ENCODE measurements at places on chromosomes 1 and 21.

DNA sequence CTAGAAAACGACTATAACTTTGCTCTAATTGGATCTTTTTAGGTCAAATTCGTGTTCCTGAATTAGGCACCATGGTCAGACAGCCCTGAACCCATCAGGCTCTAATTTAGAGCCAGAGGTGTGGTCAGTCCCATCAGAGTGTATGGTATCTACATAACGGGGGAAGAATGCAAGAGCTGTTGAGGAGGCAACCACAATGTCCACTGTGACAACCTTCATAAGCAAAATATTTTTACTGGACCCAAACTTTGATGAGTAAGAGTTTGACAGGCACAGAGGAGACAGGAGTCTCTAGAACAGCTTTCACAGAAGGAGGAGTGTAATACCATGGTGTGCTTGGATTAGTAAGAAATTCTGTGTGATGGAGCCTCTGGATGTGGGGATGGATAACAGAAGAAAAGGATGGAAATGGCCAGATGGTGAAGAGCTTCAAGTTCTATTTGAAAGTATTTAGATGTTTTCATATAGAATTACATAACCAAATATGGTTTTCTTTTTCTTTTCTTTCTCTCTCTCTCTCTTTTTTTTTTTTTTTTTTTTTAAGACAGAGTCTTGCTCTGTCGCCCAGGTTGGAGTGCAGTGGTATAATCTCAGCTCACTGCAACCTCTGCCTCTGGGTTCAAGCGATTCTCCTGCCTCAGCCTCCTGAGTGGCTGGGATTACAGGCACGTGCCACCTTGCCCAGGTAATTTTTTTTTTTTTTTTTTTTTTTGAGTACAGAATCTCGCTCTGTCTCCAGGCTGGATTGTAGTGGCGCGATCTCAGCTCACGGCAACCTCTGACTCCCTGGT is 24.9 kb downstream of the UBE2U start:
- DNase-seq = no peak

DNA sequence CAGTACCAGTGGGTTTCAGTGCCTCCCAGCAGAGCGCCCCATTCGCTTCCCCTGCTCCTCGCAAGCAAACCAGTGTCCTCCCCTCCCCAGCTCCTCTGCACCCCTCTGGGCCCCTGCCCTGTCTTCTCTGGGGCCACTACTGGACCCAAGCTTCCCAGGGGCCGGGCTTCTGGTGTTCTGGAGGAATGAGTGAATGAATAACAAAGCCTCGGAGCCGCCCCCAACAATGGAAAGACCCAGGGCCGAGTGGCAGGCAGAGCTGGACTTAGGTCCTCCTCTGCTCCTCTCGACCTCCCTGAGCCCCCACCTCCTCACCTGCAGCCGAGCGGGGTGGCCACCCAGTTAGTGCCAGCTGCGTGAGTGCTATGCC is 37.6 kb downstream of the MATN1 start:
- no peak for DNase-seq

DNA sequence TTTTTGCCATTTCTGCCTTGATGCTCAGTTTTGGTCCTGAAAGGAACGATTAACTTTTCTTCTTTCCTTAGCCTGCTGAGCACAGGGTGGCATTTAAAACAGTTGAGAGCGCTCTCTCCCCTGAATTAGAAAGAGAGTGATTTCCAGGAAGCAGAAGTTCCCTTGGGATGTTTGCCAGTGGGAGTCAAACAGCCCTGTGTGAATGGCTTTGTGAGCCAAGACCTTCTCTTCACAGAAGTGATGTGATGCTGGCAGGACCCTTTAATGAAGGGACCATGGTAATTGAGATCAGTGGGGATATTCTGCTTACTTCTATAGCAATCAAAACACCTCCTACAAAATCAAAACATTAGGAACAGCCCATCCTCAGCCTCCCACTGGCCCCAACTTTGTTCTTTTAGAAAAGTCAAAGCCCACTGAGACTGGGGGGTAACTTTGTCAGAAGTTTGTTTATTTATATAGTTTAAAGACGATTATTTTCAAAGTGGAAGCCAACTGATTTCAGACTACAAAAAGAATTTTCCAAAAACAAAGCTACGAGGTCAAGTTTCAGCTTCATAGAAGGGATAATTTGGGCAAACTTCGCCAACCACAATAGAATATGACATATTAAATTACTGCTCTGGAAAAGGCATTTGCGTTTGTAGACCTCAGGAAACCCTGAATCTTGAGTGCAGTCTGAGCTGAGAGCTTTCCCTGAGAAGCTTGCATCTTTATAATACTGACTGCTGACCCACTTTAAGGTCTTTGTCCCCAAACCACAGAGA is 122.7 kb downstream of the GABPA start:
- DNase-seq = no peak

GRCh38 chr1:77831566-77831965 is 52.1 kb downstream of the MIGA1 start:
- no peak for DNase-seq

GRCh38 chr1:180498594-180498993 is 3.8 kb downstream of the ACBD6 start:
- DNase-seq = no peak

- no peak for DNase-seq
These were observed 6.3 kb upstream of the LYST start for GRCh38 chr1:235873045-235873444.

GRCh38 chr1:24875991-24876506 is 54.0 kb downstream of the RUNX3 start:
- DNase-seq = no peak

GRCh38 chr1:208344202-208344857 is 100.1 kb upstream of the PLXNA2 start:
- no peak for DNase-seq

DNA sequence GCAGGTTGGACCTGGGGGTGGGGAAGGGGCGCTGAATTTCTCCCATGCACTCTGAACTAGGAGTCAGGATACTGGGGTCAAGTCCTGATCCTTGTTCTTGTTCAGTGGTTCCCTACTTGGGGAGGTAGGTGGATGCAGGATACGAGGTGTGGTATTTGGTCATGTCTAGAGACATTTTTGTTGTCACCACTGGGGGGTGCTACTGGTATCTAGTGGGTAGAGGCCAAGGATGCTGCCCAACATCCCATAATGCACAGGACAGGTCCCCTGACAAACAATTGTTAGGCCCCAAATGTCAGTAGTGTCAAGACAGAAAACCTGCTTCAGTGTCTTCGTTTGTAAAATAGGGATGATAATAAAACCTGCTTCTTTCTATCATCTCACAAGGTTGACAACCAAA is 259.0 kb upstream of the FOXD3 start:
- DNase-seq = no peak
